Islet precursor cell (in vitro differentiated cells): ENCODE measurements at places on chromosomes 7 and 10.

DNA sequence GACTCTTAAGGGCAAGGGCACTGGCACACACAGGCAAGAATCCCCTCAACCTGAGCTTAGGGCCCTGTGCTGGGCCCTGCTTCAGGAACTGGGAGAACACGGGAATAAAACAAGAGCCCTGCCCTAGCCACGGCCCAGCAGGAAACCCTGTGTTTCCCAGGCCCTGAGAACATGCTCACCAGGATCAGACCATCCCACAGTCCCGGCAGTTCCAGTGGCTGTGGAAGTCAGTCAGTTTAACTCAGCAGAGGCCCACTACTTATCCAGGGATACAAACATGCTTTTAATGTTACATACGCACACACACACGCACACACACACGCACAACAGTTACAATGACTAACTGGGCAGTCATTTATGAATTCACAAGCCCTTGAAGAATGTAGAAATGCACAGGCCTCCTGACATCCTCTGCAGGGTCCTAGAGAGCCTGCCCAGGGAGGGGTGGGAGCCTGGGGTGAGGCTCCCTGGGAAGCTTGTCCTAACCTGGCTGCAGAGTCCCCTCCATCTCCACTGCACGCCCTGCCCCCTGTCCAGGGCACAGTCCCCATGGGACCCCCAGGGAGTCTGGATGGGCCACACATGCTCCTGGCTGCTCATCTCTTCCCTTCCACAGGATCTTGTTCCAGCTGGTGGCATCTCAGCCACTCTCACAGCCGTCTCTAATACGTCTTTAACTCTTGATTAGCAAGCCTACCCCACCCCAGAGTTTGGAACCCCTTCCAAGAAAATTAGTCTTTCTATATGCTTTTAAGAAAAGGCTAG is 97.6 kb downstream of the TCERG1L start:
- peak; percentile 54 for DNase-seq

DNA sequence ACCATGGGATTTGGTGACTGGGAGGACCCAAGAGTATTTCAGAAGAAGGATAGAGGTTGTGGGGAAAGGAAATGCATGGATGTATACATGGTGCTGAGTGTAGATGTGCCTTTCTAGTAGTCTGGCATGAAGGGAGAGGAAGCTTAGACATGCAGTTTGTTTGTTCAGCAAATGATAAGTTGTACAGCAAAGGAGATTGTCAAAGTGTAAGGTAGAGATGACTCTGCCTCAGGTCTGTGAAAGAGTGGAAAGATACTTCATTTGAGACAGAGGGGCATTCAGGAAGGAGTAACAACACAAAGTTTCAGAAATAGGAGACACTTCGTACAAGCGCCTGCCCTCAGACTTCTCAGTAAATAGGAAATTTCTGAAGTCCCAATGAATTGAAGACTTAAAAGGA is 152.3 kb downstream of the CELF2 start:
- DNase-seq = no peak

DNA sequence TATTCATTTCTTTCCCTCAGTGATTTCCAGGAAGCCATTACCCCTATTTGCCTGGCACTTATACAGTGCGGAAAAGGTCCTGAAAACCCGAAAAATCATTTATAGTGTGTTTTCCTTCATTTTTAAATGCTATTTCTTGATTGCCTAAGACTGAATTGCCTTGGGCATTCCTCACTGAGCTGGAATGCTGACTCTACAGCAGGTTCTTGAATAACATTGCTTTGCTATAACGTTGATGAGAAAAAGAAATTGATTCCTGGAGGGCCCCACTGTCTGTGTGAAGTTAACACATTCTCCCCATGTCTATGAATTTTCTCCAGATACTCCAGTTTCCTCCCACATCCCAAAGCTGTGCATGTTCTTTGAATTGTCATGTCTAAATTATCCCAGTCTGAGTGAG is 308.5 kb downstream of the EXOC4 start:
- no peak for DNase-seq

GRCh38 chr7:28674359-28674782 is 262.1 kb downstream of the CREB5 start:
- DNase-seq = no peak

DNA sequence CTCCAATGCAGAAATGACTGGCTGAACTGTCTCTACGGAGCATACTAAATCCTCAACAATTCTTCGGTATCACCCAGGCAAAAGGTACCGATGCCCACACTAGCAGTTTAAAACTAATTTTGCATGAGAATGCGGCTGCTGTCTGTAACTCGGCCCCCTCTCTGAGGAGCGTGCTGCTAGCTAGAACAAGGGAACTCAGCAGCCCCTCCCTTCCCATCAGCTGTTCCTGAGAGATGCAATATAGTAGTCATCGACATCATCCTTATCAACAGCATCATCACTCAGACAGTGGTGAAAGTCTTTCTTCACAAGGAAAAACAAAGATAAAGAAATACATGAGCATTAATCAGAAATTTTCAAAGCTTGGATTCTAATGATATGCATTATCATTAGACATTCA is 189.1 kb upstream of the FRMD4A start:
- DNase-seq = no peak

GRCh38 chr10:86295791-86296190 is 70.8 kb downstream of the GRID1 start:
- DNase-seq = peak; percentile 33

DNA sequence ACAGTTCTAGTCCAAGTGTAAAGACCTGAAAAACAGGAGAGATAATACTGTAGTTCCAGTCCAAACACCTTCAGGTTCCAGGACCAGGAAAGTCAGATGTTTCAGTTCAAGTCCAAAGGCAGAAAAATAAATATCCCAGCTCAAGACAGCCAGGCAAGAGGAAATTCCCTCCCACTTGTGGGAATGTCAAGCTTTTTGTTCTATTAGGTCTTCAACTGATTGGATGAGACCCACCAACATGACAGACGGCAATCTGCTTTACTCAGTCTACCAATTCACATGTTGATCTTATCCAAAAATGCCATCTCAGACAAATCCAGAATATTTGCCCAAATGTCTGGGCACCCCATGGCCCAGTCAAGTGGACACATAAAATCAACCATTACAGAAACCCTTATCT is 33.1 kb downstream of the SEMA3D start:
- DNase-seq = no peak

DNA sequence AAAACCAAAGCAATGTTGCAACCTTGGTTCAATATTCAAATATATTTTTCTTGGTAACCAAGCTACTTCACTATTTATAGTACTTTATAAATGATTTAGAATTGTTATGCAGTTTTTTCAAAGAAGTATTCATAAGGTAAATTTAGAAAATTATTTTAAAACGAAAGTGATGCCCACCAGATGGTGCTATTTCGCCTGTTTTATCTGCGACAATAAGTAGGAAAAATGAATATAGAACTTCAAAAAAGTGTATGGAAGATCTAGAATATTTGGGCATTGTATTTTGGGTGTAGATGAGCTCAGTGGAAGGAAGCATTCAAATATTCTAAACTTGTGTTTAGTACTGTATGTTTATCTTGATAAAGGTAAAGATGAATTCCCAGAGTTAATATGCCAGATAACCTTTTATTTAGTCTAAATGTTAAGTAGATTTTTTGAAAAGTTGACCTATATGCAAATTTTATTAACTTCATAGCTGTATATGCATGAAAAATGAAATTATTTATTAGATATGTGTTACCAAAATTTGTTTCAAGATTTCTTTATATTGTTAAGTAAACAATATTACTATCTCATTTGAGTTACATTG is 93.2 kb downstream of the ADK start:
- DNase-seq = no peak

DNA sequence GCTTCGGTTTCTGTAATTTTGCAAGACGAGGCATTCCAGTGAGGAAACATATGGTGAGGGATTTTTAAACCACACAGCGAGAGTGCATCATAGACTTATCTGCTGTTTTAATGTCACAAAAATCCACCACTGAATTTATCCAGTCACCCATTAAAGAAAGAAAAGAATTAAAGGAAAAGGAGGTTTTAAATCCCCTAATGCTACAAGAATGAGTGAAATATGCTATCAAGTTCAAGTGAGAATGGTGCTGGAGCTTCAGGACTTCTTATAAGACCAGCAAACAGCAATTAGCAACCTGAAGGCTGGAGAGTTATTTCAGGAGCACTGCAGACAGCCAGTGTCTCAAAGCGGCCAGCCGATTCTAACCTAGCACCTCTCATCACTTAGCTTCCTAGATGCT is 439.1 kb upstream of the MGMT start:
- no peak for DNase-seq

- DNase-seq = no peak
Observed at GRCh38 chr7:42046483-42046882, 190.5 kb downstream of the GLI3 start.

- DNase-seq = peak; percentile 25
Observed at GRCh38 chr10:118246332-118247295, 95.5 kb downstream of the FAM204A start.

DNA sequence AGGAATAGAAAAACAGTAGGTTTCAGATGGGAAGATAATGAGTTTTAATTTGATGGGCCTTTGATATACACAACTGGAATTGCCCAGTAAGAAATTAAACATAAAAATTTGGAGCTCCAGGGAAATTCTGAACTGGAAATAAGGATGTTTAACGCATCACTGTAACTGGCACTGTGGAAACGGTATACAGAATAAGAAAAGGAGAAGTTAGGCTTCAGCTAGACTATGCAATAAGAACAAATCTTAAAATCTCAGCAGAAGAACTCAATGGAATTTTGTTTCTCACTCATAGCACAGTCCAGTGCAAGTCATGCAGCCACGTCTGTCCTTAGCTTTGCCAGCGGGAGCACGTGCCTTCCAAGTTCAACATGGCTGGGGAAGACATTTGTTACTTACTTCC is 52.9 kb upstream of the FGL2 start:
- DNase-seq = no peak

GRCh38 chr10:87064651-87065050 is 30.0 kb downstream of the GLUD1 start:
- DNase-seq = no peak

GRCh38 chr10:123129618-123130271 is 6.0 kb upstream of the HMX3 start:
- peak; percentile 22 for DNase-seq

GRCh38 chr10:61140765-61141392 is 196.9 kb upstream of the RHOBTB1 start:
- no peak for DNase-seq

DNA sequence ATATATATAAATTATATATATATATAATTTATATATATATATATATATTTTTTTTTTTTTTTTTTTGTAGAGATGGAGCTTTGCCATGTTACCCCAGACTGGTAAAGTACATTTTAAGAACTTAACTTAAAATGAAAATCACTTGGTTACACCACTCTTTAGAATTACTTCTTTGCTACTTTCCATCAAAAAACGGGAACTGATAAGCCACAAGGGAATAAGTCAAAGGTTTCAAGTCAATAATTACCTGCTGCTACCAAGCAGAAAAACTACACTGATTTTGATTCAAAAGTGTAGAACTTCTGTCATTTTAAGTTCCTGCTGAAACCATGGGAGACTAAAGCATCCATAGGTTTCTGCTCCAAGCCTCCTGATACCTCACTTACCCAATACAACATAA is 12.2 kb downstream of the PPA1 start:
- no peak for DNase-seq

- peak; percentile 18 for DNase-seq
Observed at GRCh38 chr7:156099085-156099484, 286.8 kb upstream of the SHH start.

DNA sequence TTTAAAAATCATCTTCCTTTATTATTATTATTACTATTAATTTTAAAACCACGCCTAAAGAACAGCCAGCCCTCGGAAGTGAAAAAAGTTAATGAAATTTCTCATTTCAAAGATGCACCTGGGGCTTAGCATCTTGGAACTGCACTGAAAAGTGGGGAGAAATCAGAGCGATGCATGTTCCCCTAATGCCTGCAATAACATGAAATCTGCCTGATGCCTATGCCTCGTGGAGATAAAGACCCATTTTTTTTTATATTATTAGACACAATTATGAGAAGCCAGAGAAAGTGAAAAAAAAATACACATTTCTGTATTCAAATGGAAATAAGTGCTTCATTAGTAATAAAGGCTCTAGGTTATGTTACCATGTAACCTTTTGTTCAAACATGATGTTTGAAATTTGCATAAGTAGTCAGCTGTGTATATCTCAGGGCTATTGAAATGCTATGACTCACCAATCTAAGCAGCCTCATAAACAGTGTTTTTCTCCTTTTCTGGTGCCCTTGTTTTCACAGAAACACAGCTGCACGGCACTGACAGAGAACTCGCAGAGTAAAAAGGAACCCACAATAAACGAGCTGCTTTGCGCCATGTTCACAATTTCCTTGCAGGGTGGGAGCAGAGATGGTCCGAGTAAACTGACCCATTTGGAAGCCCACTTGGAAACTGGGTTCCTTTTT is 175.8 kb upstream of the PRKCQ start:
- peak; percentile 20 for DNase-seq

GRCh38 chr7:4018601-4019316 is 663.3 kb upstream of the FOXK1 start:
- peak; percentile 9 for DNase-seq

GRCh38 chr7:117648203-117648866 is 168.5 kb downstream of the CFTR start:
- DNase-seq = no peak

DNA sequence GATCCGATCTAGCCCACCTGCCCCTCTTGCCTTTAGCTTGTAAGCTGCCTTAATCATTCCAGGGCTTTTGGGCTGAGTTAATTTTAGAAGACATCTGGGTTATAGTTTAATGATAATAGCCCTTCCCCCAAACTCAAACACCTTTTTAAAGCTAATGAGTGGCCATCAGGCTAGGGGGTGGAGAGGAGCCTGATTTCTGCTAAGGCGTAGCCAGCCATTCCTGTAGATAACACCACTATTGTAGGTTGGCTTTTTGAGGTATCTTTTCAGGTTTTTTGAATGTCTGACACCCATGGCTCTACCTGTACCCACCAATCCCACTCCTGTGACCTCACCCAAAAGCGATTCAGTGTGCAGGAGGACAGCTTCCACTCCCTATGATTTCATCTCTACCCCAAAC is 7.6 kb upstream of the SYPL1 start:
- no peak for DNase-seq

- DNase-seq = no peak
Observed at GRCh38 chr7:98281757-98282606, 496 bp downstream of the BRI3 start.

DNA sequence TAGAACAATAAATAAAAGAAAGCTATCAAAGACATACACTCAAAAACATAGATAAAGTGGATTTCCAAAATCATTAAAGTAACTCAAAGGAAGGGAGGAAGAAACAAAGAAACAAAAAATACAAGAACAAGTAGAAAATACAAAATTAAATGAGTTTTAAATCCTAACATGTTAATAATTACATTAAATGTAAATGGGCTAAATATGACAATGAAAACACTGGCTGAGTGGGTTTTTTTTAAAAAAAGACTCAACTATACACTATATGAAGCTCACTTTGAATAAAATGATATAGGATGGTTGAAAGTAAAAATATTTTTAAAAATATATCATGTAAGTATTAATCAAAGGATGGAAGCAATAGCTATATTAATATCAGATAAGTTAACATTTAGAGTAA is 371.4 kb downstream of the PTPRN2 start:
- no peak for DNase-seq

- DNase-seq = no peak
Observed at GRCh38 chr7:1939434-1940401, 269.6 kb downstream of the ELFN1 start.

GRCh38 chr10:75679536-75679935 is 248.1 kb downstream of the LRMDA start:
- no peak for DNase-seq

GRCh38 chr10:49600046-49600445 is 10.1 kb upstream of the SLC18A3 start:
- peak; percentile 46 for DNase-seq
